ENCODE measurements at places on chromosomes 4 and X. TPM values are rescaled to one million over a fixed set of nuclear protein-coding genes. Genes with fewer than 3 reads are reported as not detected.

DNA sequence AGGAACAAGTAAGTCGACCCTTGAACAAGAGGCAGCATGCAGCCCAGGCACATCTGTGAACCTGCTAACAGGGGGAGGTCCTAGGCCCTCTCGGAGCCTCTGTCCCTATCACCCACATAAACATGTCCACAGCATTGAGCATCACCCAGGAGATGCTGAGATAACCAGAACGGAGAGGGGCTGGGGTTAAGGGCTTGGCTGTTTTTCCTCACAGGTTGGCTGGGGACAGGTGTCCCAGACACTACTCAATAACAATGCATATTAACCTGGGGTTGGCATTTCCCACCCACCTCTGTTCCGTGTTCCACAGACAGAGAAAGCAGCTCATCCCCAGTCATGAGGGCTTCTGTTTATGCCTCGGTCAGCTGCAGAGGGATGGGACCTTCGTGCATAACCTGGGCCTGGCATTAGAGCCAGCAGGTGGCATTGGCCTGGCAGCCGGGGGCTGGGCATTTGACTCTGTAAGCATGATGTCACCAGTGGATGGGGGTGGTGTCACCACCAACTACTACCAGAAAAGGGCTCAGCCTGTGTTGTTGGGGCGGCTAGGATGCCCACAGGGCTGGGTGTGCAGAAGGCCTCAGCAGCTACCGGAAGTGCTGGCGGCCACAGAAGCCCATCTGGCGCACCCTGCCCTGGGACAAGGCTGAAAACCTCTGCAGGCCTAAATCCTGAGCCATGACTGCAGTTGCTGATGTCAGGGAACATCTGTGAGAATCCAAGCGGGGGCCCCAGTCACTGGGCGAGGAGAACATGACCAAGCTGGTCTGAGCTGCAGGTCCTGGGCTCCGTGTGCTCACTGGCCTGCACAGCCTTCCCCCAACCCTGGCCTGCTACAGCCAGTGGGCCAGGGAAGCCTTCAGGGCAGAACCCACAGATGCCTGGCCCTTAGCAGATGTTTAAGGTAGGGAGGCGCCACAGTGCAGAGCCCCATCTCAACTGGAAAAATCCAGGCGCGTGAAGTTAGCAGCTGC is 351.4 kb downstream of the NR3C2 start:
- no peaks in the 10 kb centered on the region for H3K27me3 ChIP-seq
- H3K4me1 ChIP-seq: no peaks in the 10 kb centered on the region
- no peak overlapping the region for H3K4me3 ChIP-seq
- DNase-seq: no peak
- H3K27ac ChIP-seq: no peak overlapping the region

- H3K27me3 ChIP-seq: no peaks in the 10 kb centered on the region
- no peak for DNase-seq
- H3K4me3 ChIP-seq: no peak overlapping the region
Measured at GRCh38 chrX:136679531-136679930, 31.6 kb downstream of the CD40LG start.

DNA sequence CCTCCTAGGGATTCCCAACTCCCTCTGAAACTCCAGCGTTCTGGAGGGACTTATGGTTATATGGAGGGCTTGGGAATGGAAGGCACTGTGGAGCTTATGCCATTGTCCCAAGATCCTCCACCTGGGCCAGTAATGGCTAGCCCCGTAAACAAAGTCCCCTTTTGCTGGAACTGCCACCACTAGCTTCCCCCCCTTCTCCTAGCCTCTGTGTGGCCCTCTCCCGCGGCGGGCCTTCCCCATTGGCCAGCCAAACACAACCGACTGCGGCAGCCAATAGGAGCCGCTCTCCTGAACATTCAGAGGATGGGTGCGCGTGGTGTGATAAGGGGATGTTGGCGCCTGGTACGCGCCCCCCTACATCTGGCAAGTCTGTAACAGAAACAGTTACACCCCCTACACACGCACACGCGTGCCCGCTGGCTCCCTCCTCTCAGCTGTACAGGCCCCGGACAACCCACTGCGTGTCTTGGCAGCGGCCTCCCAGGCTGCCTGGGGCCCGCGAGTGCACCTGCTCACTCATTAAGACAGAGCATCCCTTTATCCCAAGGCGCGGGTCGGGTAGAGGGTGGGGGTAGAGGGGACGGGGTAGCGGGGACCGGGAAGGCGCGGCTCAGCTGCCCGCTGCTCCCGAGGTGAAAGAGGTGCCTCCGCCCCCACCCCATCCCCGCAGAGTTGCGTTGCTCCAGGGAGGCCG is 863 bp upstream of the RAB33A start:
- peaks cover 27% of the 10 kb centered on the region for H3K4me1 ChIP-seq
- no peaks in the 10 kb centered on the region for H3K36me3 ChIP-seq
- peak; percentile 74 for DNase-seq
- H3K4me3 ChIP-seq: peak overlapping the region; percentile 78

GRCh38 chr4:74374561-74375327 is 9.8 kb downstream of the EREG start:
- H3K27ac ChIP-seq: no peak overlapping the region
- no peaks in the 10 kb centered on the region for H3K4me1 ChIP-seq
- H3K4me3 ChIP-seq: no peak overlapping the region
- no peak for DNase-seq
- no peaks in the 10 kb centered on the region for H3K27me3 ChIP-seq

- H3K36me3 ChIP-seq: no peaks in the 10 kb centered on the region
- no peak overlapping the region for H3K4me3 ChIP-seq
- DNase-seq: no peak
- no peaks in the 10 kb centered on the region for H3K27me3 ChIP-seq
- H3K27ac ChIP-seq: no peak overlapping the region
Measured at GRCh38 chr4:138659037-138659811, 356.4 kb upstream of the NOCT start.

DNA sequence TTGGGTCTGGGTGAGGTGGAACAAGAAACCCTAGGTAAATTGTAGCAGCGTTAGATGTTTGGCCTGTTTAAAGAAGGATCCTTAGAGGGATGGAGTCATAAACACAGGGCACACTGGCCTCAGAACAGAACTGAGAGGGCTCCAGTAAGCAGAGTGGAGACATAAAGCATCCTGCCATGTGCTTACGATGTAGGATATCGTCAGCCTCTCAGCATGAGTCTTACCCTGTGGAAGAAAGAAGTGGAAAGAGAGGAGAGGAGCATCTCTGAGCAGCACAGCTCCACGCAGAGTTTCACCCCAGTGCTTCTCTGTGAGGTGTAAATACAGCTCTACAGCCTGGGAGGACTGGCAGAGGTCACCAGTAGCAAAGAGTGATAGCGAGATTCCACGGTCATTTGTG is 27.8 kb upstream of the SORBS2 start:
- no peak overlapping the region for H3K27ac ChIP-seq
- no peaks in the 10 kb centered on the region for H3K36me3 ChIP-seq
- no peaks in the 10 kb centered on the region for H3K4me1 ChIP-seq
- H3K27me3 ChIP-seq: no peaks in the 10 kb centered on the region
- H3K4me3 ChIP-seq: no peak overlapping the region
- no peak for DNase-seq

The SMC1A gene
- 143 TPM for total RNA-seq

The DAPP1 gene
- total RNA-seq: 20.9 TPM

The S100P gene
- 1.0 TPM for total RNA-seq

The ESX1 gene
- not detected for total RNA-seq

The SPOCK3 gene
- total RNA-seq: not detected

Measured in CD8-positive, alpha-beta memory T cell (primary cell).